ENCODE measurements at places on chromosomes 2 and 18.

- DNase-seq, result no peak
Observed at GRCh38 chr2:153235516-153235915, 243.0 kb downstream of the RPRM start.

DNA sequence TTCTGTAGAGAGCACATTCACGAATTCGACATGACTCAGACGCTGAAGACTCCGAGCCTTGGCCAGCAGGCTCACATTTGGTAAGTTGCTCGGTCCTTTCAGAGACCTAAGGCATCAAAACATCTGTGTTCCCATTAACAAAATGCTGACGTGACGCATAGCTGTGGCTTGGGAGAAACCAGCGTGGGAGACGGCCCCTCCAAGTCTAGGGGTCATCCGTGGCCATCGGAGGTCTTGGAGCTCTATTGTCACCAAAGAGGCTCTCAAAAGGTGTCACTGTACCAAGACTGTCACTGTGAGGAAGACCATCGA, 14.9 kb downstream of the FBLN7 start:
- DNase-seq, result no peak

DNA sequence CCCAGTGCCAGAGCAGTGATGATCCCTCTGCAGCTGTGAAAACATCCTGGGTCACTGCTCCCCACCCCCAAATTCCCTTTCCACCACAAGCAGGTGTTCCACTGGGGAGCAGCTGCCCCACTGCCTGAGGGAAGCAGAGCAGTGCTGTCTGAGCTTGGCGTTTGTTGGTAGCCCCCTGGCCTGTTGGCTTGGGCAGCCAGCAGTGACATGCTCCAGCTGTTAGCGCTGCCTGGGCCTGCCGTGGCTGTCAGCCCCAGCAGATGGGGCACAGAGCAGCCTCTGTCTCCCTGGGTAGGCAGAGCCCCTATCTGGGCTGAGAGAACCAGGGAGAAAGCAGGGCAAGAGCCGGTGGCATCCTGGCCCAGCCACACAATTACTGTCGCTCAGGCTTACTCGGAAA, 247.7 kb downstream of the GLI2 start:
- peak; percentile 24 for DNase-seq

GRCh38 chr2:100036793-100037192, 105.6 kb downstream of the AFF3 start:
- DNase-seq, result no peak

DNA sequence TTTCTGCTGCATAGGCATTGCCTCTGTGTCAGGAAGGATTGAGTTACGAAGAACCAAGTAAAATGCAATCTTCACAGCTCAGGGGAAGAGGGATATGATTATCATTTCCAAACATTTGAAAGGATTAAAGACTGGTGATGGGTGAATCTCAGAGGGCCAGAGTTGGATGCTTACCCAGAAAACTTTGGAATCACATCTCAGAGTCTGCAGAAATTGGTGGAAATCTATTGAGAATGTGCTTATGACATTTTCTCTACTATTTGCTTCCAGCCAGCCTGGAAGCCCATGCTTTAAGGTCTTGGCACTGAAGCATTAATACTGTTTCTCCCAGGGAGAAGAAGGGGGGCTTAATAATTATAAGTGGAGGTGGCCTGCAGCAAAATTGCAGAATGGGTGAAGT, 1301.4 kb upstream of the PIK3C3 start:
- no peak for DNase-seq

Data from BE2C (cell line).